ENCODE measurements at places on chromosomes 5 and 9.
A peak's percentile ranks its signal among the peaks of the same experiment; 100 is the strongest.

DNA sequence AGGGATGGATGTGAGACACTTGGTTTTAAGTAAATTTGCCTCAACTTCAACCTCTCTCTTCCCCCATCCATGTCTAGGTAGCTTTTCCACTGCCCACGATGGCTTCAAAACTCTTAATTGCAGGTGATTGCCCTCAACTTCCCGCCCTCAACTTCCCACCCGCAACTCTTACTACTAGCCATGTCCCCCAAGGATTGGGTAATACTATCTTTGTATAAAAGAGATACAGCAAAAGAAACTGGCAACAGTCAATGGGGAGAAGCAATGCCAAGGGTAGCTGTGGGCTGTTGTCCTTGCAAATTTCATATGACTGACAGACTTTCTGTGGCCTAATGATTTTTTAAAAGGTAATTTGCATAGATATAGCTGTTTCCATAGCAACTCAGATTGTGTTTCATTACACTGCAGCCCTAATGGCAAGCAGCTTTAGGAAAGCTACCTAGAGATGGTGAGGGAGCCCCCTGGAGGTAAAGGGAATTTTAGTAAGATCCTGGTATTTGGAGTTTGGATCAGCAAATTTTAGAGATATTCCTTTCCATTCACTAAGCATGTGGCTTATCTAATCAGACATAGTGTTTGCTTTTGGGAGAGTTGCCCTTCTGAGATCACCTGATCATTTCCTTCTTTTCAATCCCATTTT lies 421.5 kb upstream of the DAP start:
- DNase-seq: no peak

DNA sequence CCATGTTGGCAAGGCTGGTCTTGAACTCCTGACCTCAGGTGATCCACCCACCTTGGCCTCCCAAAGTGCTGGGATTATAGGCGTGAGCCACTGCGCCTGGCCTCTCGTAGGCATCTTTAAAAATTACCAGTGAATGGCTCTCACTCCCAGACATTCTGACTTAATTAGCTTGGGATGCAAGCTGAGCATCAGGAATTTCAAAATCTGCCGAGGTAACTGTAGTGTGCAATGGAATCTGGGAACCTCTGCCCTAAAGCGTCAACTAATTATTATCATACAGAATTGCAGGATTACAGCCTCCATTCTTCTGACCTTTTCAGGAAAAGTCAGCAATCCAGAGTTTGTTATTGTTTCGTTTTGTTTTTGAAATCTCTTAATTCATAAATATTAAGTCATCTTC lies 213.4 kb upstream of the DMAC1 start:
- DNase-seq: no peak

DNA sequence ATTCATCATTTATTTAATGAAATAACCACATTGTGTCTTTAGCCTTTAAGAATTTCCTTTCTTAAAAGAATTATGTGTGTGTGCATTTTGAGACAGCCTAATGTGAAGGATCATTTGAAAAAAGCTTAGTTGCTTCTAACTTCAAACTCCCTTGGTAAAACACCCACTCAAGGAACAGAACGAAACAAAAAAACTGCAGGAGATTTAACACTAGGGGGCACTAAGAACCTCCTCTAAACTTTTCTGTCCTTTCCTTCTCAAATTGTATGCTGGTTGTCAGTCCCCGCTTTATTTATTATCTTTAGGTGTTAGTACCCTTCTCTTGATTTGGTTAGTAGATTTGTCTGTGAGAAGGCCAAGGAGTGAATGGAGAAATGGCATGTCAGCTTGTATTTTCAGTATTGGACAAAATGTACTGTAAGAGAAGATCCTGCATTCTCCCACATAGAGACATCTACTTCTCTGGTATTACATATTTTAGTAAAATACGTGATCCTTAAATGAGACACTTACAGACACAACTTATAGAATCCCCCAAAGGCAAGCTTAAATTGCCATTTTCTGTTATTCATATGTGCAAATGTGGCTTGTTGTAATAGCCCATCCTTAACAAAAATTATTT lies 229.7 kb downstream of the MRPS30 start:
- peak; percentile 35 for DNase-seq

- DNase-seq: no peak
These were observed 96.2 kb downstream of the ADRB2 start for GRCh38 chr5:148922606-148923005.

DNA sequence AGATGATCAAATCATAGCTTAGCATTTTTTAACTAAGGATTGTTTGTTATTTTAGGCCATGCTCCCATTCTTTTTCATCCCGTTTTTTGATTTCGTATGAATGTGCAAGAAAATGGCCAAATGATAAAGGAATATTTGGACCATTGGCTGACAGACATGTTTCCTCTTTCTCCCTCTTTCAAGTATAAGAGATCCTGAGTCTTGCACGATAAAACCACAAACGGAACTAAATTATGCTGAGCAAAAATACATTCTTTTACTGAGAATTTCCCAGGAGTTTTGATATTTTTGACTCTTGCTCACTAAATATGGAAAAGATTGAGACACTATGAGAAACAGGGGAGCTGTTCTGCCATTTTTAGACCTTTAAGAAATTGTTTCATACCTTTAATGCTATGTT lies 90.4 kb upstream of the KLF9 start:
- no peak for DNase-seq

- no peak for DNase-seq
These were observed 10.8 kb downstream of the KLF9 start for GRCh38 chr9:70403618-70404025.

GRCh38 chr9:105286098-105286497 lies 41.6 kb downstream of the SLC44A1 start:
- no peak for DNase-seq

DNA sequence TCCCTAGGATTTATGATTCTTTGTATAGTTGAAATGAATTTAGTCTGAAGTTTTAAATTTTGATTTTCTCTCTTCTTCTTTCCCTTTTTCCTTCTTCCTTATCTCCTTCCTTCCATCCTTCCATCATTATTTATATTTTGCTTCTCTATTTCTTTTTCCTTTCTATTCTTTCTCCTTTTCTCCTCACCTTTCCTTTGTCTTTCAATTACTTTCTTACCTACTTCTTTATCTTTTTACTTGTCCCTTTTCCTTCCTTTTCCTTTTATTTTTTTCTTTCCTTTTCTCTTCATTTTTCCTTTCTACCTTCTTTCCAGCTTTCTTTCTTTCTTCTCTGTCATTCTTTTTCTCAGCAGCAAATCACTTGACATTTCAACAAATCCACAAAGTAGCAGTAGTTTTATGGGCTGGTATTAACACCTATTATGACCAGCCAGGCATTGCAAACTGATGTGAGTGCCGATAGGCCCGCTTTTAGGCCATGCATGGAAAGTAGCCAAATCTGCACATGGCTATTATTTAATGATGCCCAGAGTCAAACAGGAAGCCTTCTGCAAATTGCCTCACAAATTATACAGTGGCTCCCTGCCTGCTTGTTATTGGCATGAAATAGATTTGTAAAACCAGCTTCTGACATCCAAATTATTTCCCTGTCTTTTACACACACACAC lies 37.1 kb upstream of the NR3C1 start:
- DNase-seq: no peak

DNA sequence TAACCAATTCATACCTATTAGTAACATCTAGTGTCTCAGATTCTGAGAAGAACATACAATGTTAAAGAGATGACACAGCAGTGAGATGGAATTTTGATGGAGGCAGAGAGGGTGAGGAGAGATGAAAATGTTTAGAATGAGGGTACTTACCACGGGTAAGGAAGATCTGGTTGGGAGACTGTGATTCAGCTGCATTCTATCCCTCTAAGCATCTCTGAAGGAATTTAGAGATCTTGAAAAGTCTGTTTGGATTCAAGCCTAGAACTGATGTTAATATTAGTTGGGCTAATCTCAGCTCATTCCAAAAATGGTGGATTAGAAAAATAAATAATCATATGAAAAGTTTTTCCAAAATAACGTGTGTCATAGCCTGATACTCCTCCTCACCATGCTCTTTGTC lies 191.5 kb upstream of the CLINT1 start:
- DNase-seq: no peak

DNA sequence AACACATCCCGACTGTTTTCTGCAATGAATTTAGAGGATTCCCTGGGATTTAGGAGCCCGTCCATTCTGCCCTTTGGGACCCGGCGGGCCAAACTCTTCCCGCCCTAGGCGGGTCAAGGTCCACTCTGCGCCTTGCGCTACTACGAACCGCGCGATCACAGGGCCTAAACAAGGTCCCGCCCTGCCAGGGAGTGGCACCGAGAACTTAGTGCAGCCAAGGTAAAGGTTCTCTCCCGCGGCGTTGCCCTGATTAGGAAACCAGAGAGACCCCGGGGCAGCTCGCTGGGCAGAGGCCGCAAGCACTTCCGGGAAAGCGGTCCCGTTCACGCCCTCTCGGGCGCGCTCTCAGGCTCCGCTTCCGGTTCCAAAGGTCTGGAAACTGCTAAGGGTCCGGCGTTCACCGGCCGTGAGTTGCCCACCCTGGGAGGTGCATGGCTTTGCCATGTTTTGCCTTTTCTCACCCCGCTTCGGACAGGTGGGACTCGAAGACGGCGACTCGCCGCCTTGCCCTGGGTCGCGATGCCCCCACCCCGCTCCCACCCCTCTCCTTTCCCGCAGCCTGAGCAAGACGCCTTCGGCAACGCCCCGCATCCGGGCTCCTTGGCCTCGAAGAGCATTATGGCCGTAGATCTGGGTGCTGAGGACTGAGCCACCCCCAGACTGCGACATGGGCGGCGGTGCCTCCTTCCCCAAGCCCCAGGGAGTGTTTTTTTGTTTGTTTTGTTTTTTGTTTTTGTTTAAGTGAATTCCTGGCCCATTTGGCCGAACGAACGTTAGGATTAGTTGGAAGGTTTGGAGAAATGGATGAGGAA lies 23.4 kb downstream of the HNRNPK start:
- peak; percentile 84 for DNase-seq

- no peak for DNase-seq
These were observed 145.9 kb downstream of the PRELID2 start for GRCh38 chr5:145689235-145689634.

DNA sequence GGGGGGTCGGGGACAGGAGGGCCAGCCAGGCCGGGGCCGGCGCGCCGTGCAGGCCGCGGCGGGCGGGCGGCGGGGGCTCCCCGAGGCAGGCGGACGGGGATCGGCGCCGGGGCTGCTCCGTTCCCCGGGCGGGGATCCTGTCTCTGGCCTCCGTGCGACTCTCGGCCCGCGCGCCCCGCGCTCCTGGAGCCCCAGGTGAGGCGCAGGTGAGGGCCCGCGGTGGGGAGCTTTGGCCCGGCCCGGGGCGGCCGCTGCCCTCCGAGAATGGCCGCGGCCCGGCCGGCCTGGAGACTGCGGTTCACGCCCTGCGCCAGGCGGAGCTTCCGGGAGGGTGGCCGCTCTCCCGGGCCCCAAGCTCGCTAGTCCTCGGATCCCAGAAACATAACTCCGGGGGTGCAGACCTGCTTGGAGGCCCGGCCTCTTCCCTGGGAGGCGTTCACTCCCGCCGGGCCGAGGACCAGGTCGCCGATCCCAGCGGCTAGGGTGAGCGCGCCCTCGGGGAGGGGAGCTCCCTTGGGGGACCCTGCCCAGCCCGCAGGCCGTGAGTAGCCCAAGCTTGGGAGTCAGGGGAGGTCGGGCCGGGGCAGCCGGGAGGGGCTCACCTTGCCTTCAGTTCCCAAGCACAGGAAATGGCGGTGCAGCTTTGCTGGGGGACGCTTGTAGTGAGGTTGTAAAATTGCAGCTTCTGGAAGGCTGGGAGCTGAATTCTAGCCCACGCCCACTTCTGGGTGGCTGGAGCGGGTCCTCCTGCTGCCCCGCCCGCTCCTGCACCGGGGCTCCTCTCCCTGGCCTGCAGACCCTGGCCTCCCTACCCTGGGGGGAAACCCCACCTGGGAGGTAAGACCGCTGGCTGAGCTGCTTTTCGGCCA lies 723 bp downstream of the PPP1R26 start:
- DNase-seq: peak; percentile 29

DNA sequence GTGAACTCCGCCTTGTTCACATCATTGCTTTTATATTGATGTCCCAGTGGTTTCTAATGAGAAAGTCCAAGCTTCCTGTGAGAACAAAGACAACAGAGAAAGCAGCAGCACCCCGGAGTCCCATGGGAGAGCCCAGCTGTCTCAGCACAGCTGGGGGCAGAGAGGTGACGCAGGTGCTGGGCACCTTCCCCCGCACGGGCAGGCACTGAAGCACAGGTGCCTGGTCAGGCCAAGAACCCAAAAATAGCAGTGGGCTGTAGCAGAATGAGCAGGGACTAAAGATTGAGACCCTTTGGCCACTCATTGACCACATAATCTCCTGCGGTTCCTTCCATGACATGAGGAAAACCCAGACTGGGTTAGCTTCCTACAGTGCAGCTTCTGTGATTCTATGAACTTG lies 18.8 kb downstream of the SRD5A1 start:
- DNase-seq: no peak

- peak; percentile 50 for DNase-seq
These were observed 31.7 kb upstream of the CCL21 start for GRCh38 chr9:34741628-34742027.

DNA sequence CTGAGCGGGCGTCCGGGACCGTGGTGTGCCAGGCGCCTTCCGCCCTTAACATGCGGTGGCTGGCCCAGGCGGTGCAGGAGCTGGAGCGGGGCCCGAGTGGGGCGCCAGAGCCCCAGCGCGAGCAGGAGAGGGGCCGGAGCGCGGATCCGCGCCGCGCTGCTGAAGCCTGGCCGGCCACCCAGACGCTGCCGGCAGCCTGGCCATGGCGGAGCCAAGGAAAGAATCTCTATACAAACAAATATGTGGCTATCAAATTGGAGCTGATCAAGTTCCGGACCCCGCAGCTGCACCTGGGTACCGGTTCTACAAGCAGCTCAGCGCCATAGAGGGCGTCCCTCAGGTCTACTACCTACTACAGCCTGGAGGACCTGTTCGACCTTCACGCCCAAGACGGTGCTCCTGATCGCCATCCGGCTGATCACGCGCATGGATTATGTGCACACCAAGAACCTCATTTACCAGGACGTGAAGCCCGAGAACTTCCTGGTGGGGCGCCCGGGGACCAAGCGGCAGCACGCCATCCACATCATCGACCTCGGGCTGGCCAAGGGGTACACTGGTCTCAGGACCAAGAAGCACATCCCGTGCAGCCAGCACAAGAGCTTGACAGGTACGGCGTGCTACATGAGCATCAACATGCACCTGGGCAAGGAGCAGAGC lies 55.8 kb downstream of the JAK2 start:
- no peak for DNase-seq

DNA sequence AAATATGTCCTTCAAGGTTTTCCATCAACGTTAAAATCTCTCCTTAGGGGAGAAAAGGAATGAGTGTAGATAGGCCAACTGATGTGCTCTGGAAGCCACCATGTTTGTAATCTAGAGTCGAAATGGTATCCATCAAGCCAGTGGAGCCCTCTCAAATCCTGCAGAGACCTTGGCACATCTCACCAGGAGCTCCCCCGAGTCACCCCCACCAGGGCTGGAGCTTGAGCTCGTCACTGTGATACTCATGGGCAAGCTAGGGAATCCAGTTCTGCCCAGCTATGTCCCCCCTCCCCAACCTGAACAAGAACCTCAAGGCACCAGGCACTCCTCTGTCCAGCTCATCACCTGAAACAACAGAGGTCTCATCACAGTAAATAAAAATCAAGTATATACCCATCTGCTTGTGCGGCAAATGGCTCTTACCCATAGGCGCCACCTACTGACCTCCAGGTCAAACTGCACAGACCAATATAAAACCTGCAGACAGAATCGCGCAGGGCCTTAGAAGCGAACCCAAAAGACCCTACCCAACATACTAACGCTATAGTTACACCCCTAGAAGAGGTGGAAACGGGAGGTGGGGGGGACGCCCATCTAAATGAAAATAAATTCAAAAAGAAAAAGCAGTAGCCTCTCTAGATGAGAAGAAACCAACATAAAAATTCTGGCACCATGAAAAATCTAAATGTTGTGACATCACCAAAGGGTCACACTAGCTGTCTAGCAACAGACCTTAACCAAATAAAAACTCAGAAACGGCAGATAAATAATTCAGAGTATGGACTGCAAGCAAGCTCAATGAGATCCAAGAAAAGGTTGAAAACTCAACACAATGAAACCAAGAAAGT lies 75.0 kb downstream of the TTC39B start:
- DNase-seq: no peak

All from NCI-H510A treated with DMSO at 0.1 percent for 48 hours (cell line).